ENCODE measurements at places on chromosomes 3 and 15.

DNA sequence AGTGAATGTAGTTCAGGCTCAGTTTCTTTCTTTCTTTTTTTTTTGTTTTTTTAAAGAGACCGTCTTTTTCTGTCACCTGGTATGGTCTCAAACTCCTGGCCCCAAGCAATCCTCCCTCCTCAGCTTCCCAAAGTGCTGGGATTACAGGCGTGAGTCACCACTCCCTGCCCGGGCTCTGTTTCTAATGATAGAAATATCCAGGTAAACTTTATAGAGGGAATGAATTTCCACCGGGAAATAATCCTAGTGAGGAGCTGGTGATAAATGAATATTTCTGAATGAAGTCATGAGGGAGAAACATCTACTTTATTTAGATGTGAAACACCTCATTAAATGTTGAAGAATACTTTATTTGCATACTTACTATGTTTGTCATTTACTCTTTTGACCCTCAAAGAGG is 7.2 kb downstream of the RNF13 start:
- DNase-seq = no peak

DNA sequence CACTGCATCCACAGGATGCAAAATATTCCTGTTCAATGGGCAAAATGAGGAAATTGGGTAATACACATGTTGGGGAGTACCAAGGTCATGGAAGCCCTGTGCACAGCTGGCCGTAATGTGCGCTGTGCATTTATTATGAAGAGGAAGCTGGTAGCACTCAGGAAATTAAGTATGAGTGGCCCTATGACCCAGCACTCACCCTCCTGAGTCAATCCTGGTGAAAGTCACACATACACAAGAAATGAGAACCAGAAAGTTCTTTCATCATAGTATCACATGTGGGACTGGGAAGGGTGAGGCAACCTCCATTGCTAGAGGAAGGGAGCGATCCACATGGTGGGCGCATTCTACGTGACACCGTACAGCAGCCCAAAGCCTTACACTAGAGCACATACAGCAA is 11.4 kb upstream of the PRR20G start:
- DNase-seq = no peak

DNA sequence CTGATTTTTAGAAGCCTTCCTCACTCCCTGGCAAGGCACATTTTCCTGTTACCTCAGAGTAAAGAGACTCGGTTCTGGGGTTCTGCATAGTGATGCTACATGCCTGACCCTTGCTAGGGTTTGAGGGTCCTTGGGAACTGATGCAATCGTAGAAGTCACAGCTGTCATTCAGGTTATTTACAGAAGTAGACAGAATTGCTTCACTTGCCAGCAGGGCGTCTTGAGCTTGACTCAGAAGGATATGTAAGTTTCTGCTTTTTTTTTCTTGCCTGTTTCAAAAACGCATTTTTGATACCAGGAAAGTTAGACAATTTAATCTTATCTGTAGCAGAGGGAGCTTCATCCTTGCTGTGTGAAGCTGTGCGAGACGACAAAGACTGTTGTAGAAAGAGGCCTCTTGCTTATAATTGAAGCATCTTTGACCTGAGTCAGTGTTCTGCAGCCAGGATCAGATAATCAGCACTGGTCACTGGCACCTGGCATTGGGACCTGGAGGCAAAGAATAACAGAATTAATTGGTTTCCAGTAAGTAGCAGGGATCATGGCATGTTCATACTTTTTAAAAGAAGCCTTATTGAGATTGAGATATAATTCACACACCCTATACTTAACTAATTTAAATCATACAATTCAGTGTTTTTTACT is 24.8 kb downstream of the CACNA1D start:
- DNase-seq = no peak

- DNase-seq = peak; percentile 4
These were observed 339.2 kb downstream of the CHL1 start for GRCh38 chr3:535566-536416.

DNA sequence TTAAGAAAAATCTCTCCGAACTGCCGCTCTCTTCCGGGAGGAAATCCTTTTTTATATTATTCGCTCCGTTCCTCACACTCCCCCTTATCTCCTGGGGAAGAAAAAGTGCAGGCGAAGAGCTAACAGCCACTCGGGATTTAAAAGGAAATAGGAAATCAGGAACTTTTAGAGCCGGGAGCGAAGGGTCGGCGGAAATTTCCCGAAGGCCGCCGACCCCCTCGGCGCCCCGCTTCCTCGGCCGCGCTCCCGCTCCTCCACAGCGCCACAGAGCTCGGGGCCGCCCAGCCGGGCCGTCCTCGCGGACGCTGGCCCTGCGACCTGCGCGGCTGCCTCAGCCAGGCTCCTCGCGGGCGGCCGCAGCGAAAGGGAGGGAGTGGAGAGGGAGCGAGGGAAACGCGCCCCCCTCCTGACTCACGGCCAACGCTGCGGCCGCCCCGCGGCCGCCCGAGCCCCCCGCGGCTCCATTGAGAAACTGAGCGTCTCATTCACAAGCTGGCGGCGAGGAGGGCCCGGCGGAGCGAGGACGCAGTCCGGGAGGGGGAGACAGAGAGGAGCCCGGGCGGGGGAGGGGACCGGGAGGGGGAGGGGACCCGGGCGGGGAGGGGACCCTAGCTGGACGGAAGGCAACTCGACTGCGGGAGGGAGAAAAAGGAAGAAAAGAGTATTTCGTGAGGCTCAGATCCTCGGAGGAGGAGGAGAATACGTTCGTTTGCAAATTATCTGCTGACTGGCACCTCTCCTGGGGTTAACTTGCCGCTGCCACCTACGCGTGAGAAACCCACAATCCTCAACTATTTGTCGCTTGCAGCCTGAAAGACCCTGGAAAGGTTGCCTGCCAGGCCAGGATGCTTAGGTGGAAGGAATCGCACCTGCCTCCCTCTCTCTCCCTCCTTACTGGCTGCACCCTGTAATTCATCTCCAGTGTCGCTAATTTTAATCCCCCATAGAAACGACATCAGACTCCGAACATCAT is at the start of gene PTPN9:
TSS of gene PTPN9 (minus strand) at position 368 of the 973 bp plus-strand sequence. CDS start 539 bp downstream, outside the sequence.
- peak; percentile 70 for DNase-seq

DNA sequence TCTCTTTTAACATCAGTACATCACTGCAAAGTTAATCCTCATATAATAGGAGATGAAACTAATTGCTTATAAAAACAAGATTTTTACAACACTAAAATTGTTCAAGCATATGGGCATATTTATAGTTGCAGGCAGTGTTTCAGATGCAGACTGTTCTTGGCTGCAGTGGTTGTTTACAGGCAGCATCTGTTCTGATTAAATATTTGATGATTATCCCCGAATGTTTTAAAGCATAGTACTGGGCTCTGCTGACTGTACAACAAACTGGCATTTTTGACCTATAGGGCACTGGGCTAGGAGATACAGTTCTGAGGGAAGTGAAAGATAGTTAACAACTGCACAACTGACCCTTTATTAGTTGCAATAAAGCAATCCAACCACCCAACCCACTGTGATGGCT is 113.6 kb downstream of the UBE3A start:
- no peak for DNase-seq

DNA sequence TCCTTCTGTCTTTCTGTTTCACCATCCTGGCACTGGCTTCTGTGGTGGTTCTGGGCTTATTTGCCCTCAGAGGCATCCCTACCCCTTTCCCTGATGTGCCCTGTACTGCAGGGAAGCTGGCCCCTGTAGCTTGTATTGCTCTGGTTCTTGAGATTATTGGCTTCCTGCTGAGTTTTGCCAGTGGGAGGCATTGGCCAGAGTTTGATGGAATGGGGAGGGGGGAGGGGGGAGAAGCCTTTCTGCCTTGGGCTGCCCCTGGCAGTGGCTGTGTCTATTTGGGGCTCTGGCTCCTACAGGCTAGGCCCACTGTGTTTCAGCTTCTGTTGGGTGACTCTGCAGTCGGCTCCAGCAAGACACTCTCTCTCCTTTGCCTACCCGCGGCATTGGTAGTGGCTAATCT is 41.6 kb upstream of the SEMA6D start:
- no peak for DNase-seq
